LHCN-M2 (cell line): ENCODE measurements at places on chromosomes 7 and 10. TPM values are rescaled to one million over a fixed set of nuclear protein-coding genes. Genes with fewer than 3 reads are reported as not detected.

DNA sequence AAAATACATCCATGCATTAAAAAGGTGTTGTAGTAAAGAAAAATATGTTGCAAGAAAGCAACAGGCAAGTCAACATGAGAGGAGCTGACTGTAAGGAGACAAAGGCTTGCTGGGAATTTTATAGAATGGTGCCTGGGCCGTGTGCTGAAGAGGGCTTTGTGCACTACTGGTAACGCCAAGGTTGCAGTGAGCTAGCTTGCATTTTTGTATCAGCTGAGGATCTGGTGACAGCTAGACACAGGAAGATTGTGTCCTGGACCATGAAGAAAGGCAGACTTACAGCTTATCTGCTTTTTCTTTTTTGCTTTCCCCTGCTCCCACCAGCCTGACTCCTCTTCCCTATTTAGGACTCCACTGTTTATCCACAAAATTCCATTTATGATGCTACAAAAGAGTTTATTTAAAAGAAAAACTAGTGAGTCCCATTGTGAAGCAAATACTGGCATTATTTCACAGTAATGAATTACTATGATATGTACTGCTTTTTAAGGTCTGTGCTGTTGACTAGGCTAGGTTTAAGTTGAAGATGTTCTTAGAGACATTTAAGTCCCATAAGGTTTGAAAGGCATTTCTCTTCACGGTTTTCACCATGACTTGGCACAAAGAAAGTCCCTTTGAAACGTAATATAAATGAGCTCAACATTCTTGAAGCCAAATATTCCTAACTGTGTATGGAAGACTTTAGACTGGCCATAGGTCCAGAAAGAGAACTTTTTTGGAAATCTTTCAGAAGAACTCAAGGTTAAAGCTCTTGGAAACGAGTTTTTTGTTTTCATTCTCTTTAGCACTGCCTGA, 88.6 kb downstream of the SEC23IP start:
- no peak for DNase-seq

DNA sequence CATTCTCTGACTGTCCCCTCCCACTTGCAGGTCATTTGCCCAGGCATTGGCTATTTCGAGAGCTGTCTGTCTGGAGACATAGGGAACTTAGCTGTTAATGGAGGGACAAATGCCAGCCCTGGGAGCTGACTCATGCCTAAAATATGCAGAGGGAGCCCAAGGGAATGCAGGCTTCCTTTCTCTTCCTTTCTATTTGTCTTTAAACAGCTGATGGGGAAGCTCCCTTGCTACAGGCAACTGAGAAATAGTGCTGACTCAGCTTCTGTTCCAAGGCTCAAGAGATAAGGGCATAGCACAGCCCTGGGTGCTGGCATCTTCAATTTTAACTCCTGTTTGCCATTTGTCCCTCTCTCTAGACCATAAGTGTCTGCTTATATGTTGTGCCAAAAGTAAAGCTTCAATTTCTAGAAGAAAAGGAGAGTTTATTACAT, 82.7 kb upstream of the C1GALT1 start:
- peak; percentile 100 for DNase-seq

DNA sequence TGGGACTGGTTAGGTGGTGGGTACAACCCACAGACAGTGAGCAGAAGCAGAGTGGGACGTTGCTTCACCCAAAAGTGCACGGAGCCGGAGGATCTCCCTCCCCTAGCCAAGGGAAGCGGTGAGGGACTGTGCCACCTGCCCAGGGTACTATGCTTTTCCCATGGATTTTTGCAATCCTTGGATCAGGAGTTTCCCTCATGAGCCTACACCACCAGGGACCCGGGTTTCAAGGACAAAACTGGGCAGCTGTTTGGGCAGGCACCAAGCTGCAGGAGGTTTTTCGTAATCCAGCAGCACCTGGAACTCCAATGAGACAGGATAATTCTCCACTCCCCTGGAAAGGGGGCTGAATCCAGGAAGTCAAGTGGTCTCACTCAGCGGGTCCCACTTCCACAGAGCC, 209.1 kb upstream of the CXCL12 start:
- no peak for DNase-seq

- DNase-seq, result no peak
These were observed 982.3 kb downstream of the DNAJB9 start for GRCh38 chr7:109552017-109552416.

DNA sequence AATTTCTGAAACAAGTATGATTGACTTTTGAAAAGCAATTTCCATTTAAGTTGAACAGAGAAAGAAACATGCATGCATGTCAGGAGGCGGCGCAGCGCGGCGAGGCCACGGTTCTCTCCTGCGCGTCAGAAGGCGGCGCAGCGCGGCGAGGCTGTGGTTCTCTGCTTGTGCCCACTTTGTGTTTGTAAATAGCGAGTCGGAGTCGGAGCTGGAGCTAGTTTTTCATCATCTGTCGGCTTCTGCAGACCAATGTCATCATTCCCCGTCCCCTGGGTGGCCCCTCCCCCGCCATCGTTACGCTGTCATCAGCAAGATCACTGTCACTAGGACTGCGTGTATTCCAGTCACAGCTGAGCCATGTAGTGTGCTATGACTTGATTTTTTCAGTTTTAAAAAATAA, 49.2 kb downstream of the INPP5A start:
- DNase-seq, result no peak

GRCh38 chr10:106571192-106571946, 593.1 kb downstream of the SORCS1 start:
- DNase-seq, result no peak

DNA sequence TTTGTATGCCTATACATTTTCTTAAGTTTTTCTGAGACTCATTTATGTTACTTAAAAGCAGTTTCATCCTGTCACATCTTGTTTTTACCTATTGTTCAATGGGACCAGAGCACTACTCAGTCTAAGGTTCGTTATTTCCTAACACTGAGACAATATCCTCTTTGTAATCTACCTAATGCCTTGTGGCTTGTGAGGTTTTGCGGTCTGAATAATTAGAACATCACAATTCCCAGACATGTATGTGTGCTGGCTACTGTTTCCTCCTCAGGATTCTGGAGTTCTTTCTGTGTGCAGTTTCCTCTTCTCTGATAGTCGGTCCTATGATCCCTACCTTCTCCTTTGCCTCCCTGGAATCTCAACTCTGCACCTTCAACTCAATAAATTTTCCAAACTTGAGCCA, 620.2 kb downstream of the ANKRD7 start:
- no peak for DNase-seq

GRCh38 chr7:127809261-127809702, 157.3 kb downstream of the SND1 start:
- peak; percentile 100 for DNase-seq

- no peak for DNase-seq
These were observed 263.3 kb downstream of the TNS3 start for GRCh38 chr7:47318395-47319182.

DNA sequence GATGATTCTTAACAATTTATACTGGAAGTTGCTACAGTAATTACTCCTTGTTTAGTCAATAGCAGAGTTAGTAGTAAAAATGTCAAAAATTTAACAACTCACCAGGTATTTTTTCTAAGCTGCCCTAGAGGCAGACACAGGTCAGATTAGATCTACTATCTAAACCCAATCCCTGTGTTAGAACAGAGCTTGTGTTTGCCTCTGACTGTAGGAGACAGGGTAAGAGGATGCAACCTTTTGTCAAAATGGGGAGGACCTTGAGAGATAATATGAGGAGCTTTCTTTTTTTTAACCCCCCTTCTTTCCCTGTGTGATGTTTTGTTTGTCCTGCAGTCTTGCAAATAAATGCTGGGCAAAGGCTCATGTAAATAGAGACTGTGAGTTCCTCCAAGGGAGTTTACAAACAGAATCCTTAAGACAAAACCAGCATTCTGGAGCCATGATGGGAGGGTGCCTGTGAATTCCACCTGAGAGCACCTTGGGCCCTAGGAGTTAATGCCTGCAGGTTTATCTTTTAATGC, 353.1 kb downstream of the GATA3 start:
- DNase-seq, result no peak

- DNase-seq, result no peak
These were observed 44.0 kb downstream of the LDB3 start for GRCh38 chr10:86712317-86712707.

DNA sequence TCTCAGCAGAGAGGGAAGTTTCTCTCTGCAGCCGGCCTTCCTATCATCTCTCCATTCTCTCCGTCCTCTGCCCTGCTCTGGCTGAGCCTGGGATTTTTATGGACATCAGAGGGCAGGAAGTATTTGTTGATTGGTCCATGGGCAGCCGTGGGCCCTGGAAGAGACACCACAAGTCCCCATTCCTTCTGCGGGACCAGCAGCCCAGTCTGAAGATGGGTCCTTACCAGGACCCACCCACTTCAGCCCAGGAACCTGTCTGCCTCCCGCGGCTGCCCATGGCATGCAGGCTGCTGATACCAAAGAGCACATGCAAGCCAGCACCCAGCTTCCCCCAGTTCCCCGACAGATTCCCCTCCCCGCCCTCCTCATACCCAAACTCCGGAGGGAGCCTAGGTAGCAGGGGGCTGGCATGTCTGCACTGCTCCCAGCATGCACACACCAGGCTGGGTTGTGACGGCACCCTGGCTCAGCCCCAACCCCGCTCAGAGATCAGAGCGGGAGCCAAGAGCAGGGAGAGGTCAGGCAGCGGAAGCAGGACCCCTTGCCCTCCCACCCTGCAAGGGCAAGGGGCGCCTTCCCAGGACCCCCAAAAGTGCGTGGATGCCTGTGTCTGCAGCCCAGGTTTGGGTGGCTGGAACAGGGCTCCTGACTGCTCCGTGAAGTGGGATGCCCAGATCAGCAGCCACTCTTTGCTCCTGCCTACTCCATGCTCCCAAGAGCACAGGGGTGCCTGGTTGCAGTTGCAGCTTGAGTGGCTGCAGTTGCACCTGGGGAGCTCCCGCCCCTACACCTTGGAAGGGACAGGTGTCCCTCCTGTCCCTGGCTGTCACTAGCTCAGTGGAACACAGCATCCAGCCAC, 538.6 kb upstream of the POT1 start:
- no peak for DNase-seq

DNA sequence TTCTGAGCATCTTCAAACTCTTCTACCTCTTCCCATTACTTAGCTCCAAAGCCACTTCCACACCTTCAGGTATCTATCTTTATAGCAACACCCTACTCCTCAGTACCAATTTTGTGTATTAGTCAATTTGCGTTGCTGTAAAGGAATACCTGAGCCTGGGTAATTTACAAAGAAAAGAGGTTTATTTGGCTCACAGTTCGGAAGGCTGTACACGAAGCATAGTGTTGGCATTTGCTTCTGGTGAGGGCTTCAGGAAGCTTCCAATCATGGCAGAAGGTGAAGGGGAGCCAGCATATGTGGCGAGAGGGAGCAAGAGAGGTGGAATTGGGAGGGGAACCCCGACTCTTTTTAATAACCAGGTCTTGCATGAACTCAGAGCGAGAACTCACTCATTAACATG, 17.6 kb upstream of the CRYGN start:
- no peak for DNase-seq

GRCh38 chr10:30751678-30752331, 122.3 kb upstream of the LYZL2 start:
- peak; percentile 69 for DNase-seq

GNGT1 gene
- total RNA-seq, result not detected in 2 replicates

PRDX3 gene
- 248 and 297 TPM in 2 replicates for total RNA-seq

AKR1C8 gene
- total RNA-seq, result not detected in 2 replicates

EN2 gene
- total RNA-seq, result 0.19 and 0.69 TPM in 2 replicates

NPTX2 gene
- 3,060 and 3,846 TPM in 2 replicates for total RNA-seq
